ENCODE measurements at places on chromosomes 7 and 10.

DNA sequence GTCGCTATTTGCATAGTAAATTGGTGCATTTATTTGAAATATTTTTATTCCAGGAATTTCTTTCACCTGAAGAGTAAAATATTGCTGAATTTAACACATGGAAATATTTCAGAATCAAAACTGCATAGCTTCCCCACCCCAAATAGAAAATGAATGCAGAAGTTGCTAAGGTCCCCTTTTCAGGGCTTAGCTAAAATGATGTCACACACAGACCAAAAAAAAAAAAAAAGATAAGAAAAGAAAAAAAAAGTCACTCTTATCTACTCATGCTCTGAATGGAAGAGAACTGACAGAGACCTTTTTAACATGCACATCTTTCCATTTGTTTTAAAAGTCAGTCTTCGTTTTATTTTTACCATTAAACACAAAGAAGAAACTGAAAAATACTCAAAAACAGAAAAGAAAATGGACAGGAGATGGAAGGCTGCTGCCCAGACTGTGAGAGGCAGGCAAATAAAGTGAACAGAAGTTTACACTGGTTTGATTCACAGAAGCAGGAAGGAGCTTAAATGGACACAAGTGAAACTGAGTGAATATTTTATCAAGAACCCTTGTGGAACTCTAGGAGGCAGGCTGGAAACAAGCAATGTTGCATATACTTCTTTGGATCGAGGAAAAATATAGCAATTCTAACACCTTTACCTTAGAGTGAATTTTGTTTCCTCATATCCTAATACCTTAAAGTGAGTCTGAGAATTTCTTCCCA is 32.0 kb downstream of the PSMC2 start:
- no peak for DNase-seq

DNA sequence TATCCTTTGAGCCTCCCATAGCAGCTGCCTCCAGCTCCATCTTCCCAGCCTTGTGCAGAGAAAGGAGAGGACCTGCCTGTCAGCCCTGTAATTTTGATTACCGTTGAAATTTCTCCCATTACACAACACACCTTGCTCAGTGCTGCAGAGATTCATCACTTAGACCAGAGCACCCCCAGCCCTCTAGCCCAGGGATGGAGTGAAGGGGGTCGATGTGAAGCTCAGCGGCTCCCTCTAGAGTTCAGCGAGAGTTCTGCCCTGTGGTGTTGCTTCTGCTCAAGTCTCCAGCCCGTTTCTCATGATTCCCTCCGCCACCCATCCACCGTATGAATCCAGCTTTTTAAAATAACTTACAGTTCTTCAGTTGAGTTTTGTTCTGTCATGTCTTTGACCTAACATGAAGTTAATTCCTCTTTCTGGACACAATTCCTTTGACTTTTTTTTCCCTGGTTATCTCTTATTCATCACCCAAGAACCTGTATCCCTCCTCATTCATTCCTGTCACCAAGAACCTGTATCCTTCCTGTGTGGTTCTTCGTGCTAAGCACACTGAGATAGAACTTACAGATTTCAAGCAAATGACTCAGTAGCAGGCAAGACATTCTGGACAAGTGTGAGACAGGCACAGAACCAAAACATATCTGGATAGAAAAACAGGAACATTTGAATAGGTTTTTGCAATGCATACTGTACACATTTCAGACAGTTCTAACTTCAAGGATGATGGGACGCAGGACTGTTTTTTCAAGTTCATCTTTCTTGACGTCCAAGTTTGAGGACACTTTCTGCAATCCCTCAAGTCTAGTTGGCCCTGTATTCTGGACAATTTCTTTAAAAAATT is 35.0 kb upstream of the ZNF32 start:
- no peak for DNase-seq

DNA sequence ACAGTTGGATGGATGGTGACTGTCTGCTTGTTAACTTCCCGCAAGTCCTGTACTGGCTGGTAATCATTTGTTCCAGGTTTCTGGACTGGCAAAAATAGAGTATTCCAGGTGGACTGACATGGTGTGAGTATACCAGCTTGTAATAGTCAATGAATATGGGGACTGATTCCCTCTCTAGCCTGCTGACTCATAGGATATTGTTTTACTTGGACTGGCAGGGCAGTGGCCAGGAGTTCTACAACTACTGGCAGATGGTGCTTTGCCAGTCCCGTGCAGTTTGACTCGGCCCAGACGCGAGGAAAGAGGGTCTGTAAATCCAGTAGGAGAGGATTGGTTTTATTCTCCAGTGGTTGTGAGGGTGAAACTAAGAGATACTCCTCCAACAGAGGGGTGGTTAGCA is 78.0 kb downstream of the PRR15 start:
- no peak for DNase-seq

DNA sequence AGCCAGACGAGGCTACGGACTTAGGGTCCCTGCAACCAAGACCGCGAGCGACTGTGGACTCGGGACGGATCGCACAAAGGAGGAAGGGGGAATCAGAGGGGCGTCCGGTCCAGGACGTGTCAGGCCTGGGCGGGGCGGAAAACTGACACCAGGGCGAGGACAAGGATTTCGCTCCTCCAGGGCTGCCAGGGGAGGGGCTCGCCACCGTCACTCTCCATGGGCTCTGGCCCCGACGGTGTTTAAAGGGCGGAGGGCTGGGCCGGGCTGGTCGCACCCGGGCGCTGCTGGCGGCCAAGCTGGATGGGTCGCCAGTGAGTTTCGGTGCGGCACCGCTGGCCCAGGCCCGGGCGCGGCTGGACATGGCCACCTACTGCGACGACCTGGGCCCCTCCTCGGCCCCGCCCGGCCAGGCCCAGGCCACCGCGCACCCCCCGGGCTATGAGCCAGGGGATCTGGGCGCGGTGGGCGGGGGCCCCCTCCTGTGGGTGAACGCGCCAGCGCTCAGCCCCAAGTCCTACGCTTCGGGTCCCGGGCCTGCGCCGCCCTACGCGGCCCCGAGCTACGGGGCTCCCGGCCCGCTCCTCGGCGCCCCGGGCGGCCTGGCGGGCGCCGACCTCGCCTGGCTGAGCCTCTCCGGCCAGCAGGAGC is at the start of gene FOXI2:
TSS of gene FOXI2 (plus strand) at position 271 of the 648 bp plus-strand sequence. CDS start at position 360, 89 bp downstream.
- no peak for DNase-seq

DNA sequence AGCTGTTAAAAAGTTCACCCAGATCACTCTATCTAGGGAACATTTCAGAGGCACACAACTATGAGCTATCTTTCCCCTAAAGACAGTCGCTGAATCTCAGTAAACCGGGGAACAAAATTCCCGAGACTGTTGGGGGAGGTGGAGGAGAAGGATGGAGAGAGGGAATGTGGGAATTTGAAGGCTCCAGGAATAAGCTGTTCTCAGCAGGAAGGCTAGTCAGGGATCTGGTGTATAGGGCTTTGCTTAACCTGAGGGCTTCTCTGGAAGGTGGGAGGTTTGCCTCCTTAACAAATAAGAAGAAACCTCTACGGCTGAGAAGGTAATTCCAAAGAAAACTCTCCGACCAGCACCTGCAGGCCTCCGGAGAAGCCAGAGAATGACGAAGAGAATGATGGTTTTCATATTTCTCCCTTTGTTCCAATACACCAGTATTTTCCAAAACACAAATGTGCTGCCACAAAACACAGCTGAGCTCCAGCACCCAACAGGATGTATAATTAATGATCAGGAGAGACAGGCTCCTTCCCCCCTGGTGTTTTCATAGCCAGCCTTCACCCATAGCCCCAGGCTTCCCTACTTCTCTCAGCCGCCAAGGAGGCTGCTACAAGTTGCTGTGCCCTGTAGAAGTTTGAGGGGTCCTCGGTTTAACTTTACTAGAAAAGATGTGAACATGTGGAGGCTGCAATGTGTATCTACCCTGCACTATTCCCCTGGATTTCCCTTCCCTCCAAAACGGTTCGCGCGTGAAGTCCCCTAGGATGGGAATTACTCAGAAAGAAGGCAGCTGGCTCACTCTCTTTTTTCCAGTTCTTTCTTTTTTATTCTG is 2.0 kb downstream of the KCNMA1 start:
- no peak for DNase-seq

DNA sequence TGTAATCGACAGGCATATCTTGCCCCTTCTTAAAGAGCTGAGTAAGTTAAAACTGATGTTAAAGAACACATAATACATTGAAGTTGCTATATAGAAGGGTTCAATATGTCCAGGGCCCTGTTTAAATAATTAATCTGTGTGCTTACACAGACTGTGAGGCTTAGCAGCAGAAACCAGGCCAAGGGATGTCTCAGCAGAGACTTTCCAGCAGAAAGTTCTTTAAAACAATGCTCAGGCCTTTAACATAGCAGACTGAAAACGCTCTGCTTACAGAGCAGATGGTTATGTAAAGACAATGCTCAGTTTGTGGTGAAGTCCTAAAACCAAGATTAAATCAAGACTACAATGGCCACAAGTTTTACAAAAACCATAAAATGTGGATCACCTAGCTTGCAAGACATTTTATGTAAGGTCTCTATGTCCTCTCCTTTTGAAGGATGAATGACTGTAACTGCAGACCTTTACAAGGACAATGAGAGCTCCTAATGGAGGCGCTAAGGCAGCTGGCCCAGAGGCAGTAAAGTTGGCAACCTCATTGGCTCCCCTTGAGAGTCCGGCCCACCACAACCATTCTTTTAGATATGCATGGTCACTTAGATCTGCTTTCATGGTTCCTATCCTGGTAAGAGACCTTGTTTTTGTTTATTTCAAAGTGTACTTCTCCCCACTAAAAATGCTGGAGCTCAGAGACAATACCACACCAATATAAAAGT is 56.3 kb downstream of the FZD1 start:
- no peak for DNase-seq

GRCh38 chr7:46524350-46524749 is 603.3 kb upstream of the IGFBP3 start:
- DNase-seq = no peak
